ENCODE measurements at places on chromosomes 2 and 18.

DNA sequence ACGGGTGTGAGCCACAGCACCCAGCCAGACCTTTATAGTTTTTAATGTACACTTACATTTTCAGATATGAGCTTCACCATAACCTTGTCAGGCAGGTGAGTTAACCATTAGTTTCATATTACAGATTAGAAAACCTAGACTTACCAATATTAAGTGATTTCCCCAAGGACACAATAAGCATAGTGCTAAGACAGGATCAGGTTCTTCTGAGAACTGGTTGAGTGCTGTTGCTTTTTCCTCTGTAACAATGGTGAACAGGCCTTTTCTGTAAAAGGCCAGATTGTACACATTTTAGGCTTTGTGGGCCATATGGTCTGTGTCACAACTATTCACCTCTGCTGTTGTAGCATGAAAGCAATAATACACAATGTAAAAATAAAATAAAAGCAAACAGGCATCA is 332.0 kb downstream of the PIK3C3 start:
- no peak for DNase-seq

DNA sequence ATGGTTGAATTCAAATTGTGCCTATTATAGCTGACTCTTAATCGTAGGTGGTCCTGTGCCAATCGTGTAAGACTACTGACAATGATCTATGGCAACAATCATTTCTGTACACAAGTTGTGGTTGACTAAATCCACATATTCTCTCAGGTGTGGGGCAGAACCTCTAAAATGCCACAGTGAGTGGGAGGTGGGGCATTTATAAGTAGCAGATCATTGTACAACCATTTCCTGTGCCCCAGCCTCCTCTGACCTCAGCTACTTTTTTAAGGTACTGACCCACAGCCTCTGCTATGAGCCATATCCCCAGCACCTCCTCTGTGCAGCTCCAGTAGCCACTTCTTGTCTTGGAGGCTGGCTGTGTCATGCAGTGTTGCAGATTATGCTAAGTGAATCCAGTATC is 48.6 kb upstream of the RAPH1 start:
- DNase-seq = peak; percentile 28

DNA sequence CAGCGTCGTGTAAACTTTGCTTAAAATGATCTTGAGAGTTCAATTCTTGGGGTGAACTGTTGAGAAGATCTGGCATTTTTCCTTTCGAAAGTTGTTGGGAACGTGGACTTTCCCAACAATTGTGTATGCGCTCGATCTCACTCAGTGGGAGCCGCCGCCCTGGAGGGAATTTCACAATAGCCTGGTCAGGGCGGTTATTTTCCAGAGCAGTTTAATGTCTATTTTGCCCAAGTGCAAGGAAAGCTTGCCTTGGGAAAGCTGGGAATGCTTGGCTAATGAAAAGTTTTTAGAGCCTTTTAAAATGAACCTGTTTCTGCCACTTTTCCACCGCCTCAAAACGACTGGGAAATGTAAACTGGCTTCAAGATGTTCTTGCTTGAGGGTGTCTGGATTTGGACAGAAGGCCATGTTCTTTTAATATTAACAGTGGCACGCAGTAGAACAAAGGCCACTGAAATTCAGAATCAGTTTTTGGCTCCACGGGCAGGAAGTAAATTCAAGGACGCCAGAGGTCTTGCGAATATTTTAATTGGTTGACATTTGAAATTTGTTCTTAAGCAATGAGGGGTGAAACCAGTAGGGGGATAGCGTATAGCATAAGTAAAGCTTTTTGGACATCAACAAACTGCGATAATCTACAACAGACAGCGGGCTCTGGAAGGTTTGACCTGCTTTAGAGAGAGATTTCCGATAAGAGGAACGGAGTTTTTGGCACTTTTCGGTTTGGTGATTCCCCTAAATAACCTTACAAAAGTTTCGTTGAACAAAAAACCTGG is 1.2 kb downstream of the CFLAR start:
- no peak for DNase-seq

- no peak for DNase-seq
Observed at GRCh38 chr2:146844226-146844990, 1000.4 kb upstream of the ACVR2A start.

- no peak for DNase-seq
Observed at GRCh38 chr2:118469103-118469502, 378.3 kb downstream of the EN1 start.

- DNase-seq = no peak
Observed at GRCh38 chr2:127624320-127624755, 21.6 kb upstream of the GPR17 start.

- no peak for DNase-seq
Observed at GRCh38 chr18:9712611-9713010, 4.5 kb downstream of the RAB31 start.

DNA sequence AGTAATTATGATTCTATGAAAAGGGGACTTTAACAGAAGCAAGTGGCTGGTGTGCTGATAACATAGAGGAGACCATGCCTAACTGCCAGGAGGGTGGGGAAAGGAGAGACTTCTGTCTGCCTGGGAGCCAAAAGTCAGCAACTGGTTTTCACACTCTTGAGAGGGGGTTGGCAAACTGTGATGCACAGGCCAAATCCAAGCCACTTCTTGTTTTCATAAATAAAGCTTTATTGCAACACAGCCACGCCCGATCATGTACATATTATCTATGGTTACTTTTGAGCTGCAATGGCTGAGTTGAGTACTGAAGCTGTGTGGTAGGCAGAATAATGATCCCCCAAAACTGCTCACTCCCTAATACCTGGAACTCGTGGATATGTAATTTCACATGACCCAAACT is 208.4 kb downstream of the LNPK start:
- DNase-seq = no peak

- DNase-seq = no peak
Observed at GRCh38 chr2:40038646-40039045, 259.6 kb upstream of the THUMPD2 start.

DNA sequence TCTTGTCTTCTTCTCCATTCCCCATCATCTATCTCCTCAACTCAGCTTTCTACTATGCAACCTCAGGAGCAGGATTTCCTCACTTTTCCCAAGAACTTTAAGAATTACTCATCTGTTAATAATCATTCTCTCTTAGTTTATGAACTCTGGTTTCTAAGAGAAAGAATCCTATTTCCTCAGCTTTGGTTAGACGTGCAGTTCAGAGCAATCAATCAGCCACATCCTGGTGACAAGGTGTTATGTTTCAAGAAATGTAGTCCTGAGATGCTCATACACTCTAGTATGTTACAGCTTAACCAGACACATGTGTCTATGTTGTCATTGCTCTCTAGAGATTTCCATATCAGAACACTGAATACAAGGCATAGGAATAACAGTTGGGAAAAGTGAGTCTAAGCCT is 277.9 kb downstream of the MBD2 start:
- DNase-seq = no peak

DNA sequence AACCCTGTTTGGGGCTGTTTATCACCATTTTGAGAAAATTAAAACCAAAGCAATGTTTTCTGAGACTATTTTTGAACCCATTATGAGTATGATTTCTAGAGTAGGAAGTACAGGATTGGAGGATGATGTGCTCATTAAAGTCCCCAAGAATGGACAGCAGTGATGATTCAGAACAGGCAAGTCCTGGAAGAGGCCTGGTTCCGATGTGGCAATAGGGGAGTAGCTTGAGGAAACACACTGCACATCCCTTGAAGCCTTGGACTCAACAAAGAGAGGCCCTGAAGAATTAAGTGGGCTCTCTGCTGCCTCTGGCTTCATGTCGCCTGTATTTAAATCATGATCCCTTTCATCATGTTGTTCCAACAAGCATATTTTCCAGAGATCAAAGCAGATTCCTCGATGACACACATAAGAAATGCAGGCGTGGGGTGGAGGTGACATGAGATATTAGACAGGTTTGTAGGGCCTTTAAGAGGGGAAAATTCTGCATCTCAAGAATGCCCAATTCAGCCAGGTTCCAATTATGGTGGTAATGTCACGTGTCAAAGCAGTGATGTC is 242.2 kb downstream of the FHOD3 start:
- DNase-seq = no peak

DNA sequence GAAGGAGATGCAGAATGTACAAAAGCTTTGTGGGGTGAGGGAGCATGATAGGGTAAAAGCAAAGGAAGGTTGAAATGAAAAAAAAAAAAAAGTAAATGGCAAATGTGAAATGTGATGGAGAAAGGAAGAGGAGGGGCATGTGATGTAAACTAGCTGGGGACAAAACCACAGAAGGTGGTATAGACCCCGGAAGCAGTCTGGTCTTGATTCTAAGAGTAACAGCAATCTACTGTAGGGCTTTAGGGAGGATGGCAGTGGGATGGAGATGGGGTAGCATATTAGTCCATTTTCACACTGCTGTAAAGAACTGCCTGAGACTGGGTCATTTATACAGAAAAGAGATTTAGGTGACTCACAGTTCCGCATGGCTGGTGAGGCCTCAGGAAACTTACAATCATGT is 362.0 kb downstream of the SOCS6 start:
- no peak for DNase-seq

GRCh38 chr18:44546954-44547353 is 133.7 kb upstream of the SETBP1 start:
- DNase-seq = no peak

DNA sequence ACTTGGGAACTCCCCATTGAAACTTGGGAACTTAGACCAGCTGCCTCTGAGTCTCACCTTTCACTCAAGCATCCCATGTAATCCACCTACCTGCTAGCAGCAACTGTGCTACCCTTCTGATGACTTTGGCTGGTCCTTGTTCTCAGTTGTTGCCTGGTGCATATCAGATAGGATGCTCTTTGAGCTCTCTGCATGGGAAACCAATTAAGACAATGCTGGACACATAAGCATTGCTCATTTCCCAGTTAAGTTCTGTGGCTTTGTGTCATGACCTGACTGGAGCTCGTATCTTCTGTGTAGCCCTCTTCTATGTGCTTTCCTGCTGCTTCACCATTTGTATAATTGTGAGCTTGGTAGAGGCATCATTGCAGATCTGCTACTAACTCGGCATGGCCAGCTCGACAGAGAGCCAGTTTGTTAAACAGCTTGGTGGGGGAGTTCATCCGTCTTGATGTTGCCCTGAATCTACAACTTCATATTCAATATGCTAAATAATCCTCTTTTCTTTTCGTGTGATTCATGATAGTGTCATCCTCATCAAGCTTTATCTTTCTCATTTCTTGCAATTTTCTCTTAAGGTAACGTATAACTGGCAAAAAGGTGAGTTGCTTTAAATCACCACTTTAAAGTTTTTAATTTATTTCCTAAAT is 447.5 kb upstream of the SLC14A2 start:
- DNase-seq = no peak

GRCh38 chr2:108407864-108408729 is 30.3 kb downstream of the SULT1C4 start:
- DNase-seq = no peak

DNA sequence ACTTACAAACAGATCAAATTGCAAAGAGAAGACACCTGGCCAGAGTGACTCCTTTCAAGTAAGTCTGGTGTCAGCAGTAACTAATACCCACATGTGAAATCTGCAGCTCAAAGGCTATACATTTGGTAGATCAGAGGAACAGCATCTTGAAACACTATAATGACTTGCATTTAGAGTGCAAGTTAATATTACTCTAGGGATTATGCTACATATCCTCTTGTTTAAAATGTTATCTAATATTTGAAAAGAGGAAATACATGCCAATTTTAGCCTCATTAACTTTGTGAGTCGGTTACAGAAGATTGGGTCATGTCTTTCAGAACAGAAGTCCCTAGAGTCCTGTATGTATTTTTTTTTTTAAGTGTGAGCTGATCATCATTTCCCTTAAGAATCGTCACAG is 15.2 kb downstream of the LANCL1 start:
- no peak for DNase-seq

DNA sequence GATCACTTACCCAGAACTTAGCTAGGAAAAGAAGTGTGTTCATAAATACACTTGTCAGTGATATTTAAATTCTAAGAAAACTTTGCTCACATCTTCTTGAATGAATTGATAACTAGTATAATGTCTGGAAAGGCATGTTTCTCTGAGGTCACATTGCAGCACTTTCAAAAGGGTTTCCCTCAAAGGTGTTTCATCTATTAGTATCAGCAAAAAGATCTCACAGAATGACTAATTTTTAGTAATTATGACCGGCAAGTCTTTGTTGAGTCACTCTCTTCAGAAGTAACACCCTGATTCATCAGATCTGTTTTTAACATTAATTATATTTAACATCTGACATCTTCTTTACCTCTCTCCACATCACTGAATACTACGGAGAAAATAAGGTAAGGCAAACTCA is 222.3 kb downstream of the IKZF2 start:
- no peak for DNase-seq

GRCh38 chr2:215830304-215830703 is 183.0 kb downstream of the MREG start:
- DNase-seq = no peak

DNA sequence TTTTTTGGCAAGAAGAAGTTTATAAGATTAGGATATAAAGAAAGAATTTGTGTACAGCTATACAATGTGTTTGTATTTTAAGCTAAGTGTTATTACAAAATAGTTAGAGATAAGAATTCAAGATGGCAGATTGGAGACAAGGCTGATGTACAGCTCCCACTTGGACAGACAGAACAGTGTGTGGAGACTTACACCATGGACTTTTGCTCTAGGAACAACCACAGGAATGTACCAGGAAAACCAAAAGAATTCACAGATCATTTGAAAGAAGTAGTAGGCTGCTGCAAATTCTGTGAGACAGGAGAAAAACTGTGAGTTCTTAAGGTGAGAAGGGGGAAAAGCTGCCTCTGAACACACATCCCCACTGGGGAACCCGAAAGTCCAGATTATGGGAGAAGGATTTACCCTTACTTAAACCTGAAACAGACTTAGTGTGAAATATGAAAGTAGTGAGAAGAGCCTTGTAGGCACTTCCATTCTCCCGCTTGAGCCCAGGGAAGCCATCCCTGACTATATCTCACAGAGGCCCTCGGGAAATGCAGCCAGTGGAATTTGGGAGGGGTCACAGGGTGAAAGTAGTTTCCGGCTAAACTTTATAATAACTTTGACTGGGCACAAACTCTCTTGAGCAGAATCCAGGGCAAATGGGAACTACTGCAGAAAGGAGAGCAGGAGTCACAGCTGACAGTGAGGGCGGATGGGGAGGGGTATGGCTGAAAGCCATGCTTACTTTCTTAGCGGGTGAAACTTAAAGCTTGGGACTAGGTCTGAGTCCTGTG is 11.6 kb upstream of the RPRD1A start:
- DNase-seq = no peak

DNA sequence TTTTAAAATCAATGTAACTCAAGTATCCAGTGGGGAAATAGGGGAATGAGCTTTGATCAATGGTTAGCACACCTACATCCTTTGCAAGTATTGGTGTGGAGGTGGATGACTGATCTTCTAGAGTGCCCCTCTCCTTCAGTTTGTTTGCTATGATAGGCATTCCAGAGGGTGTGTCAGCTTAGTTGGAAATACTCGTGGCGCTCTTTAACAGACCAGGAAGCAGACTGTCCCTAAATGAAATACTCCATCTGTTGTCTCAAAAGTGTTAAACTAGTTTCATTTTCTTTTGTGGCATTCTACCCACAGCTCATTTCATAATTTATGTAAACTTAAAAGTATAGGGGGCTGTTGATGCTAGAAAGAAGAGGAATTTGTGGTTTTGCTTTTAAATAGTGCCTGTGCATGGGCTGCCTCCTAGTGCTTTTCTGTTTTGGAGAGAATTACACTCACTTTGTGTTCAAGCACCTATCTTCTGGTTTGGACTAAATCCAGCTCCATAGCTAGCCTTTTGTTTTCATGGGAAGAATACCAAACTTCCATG is 66.2 kb downstream of the STAT1 start:
- peak; percentile 49 for DNase-seq

GRCh38 chr18:46953195-46953594 is 35.8 kb downstream of the KATNAL2 start:
- DNase-seq = no peak

GRCh38 chr2:147450661-147451510 is 393.9 kb upstream of the ACVR2A start:
- DNase-seq = no peak

- DNase-seq = no peak
Observed at GRCh38 chr2:262117-262516, 1.7 kb downstream of the SH3YL1 start.

Measured in HTR-8/SVneo (cell line).